ENCODE measurements at places on chromosomes 5 and 9.

DNA sequence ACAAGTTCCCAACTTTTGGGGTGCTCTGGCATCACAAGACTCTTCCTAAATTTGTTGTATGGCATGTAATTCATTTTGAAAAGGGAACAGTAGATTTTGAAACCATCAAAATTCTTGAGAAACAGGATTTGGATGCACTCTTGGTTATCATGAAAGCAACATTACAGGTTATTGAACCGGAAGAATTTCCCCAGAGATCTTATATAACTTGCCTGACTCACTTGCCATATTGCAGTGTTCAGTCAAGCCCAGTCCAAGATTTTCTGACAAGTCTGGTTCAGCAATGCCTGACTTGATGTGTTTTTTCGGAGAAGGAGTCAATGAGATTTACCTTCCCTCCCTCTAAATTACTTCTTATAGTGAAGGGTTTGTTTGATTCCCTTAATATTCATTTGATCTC is 32.0 kb downstream of the SMIM15 start:
- DNase-seq, result no peak

- DNase-seq, result no peak
Observed at GRCh38 chr5:131281133-131281867, 17.4 kb downstream of the CDC42SE2 start.

- no peak for DNase-seq
Observed at GRCh38 chr9:16601991-16602390, 268.5 kb downstream of the BNC2 start.

- DNase-seq, result peak; percentile 45
Observed at GRCh38 chr5:153520137-153520536, 29.7 kb downstream of the GRIA1 start.

DNA sequence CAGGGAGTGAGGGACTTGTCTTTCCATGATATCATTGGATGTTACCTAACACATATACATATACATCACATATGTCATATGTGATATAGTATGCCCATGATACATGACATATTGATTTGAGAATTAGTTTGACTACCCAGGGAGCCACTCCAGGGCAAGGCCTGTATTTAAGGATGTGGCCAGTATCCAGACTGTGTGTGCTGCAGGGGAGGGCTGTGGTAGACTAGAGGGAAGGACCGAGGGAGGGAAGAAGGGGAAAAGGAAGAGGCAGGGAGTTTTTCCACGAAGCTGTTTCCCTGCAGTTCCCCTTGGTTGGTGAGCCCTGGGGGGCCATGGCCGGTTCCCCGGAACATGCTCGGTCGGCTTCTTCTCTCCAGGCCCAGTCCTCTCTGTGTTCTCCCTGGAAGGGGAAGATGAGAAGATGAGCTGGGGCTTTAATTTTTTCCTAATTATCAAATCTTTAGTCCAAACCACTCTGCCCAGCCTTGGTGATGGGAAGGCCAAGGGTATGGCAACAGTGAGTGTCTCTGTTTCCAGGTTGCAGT is 48.7 kb downstream of the NSUN2 start:
- no peak for DNase-seq

GRCh38 chr5:71481441-71481840 is 26.0 kb downstream of the BDP1 start:
- no peak for DNase-seq

GRCh38 chr9:84751921-84752320 is 82.4 kb downstream of the NTRK2 start:
- no peak for DNase-seq

DNA sequence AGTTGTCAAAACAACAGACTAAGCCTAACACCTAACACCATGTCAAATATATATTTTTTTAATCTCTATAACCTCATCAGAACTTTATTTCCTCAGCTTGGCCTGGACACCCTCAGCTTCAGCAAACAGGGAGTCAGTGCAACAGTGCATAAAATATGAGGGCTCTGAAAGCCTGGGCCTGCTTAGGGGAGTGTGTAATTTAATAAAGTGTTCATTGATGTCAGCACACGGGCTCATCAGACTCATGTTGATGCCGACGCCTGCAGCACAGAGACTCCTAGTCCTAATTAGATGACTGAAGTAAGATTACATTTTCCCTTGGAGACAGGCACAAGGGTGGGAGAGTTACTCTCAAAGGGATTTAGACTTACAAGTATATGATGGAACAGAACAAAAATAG is 37.8 kb downstream of the CDH10 start:
- peak; percentile 76 for DNase-seq

GRCh38 chr5:55027595-55027994 is 3.5 kb downstream of the GZMK start:
- DNase-seq, result no peak

DNA sequence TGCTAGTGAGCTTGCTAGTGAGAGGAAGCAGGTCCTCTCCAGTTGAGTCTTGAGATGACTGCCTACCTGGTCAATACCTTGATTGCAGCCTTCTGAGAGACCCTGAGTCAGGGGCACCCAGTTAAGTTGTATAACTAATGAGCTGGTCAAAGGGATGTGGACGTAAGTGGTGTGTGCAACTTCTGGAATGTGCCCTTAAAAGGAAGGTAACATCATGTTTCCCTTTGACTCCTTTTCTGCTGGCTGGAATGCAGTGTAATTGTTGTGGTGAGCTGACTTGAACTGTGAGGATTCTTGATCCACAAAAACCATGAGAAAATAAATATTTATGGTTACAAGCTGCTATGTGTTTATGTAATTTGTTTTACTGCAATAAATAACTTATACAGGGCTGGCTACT is 2.4 kb upstream of the SNX2 start:
- DNase-seq, result no peak

DNA sequence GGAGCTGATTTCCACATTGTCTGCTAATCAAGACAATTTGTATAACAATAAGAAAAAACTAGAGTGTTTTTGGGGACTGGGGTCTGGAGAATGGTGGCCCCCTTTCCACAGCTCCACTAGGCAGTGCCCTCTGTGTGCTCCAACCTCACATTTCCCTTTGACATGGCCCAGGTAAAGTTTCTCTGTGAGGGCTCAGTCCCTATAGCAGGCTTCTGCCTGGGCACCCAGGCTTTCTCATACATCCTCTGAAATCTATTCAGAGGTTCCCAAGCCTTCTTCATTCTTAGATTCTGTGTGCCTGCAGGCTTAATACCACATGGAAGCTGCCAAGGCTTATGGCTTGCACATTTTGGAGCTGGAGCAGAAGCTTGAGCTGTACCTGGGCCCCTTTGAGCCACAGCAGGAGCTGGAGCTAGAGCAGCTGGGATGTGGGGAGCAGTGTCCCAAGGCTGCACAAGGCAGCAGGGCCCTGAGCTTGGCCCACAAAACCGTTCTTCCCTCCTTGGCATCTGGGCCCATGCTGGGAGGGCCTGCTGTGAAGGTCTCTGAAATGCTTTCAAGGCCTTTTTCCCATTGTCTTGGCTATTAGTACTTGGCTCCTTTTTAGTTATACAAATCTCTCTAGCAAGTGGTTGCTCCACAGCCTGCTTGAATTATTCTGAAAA is 49.1 kb upstream of the VPS13A start:
- DNase-seq, result no peak

GRCh38 chr9:23232831-23233230 is 593.2 kb downstream of the ELAVL2 start:
- no peak for DNase-seq

DNA sequence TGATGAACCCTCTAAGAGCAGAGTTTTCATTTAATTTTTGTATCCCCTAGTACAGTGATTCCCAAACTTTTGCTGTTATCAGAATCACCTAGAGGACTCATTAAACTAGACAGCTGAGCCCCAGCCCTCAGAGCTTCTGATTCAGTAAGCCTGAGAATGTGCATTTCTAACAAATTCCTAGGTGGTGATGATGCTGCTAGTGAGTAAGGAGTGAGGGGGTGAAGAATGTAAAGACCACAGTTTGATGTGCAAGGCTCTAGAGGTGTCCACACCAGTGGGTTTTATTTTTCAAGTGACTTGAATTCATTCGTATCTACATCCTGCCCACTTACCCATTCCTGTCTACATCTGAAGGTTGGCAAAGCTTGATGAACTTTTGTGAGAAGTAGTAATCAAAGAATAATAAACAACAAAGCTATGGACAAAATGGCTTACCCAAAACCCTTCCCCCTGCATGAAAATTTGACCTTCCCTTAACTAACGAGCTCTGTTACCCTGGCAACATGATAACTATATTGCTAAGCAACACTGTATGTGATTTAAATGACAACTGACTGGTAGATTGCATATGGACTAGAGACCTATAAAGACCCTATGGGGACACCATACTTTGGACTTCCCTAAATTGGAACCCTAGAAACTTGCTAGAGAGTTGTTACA is 35.2 kb downstream of the DTWD2 start:
- no peak for DNase-seq

DNA sequence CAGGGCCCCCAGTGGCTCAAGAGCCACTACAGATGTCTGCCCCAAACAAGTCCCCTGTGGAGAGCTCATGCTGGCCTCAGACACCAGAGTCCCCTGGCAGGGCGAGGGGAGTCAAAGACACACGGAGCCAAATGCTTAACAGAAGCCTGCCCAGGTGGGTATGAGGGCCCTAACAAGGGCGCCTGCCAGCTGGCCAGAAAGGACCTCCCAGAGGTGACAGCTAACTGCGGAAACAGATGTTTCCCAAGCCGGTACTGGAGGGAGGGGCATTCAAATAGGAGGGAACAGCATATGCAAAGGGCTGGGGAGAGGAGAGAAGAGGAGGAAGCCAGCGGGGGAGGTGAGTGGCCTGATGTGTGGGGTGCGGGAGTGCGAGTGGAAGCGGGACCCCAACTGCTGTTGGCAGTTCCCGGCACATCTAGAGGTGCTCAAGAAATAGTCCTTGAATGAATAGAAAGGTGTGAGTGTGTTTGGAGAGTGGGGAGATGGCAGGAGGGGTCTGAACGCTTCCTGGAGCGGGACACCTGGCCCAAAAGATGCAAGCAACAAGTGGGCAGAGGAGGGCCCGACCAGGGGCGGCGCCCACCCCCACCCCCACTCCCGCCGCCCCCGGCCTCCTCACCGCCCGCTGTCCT is 824 bp downstream of the MXD3 start:
- DNase-seq, result no peak

GRCh38 chr5:88895681-88896501 is 12.9 kb upstream of the MEF2C start:
- DNase-seq, result no peak

- DNase-seq, result no peak
Observed at GRCh38 chr5:56433039-56433617, 200.0 kb upstream of the ANKRD55 start.

- no peak for DNase-seq
Observed at GRCh38 chr5:141003031-141003430, 36.8 kb downstream of the PCDHAC2 start.

- DNase-seq, result no peak
Observed at GRCh38 chr5:173311818-173312585, 16.2 kb downstream of the STC2 start.

DNA sequence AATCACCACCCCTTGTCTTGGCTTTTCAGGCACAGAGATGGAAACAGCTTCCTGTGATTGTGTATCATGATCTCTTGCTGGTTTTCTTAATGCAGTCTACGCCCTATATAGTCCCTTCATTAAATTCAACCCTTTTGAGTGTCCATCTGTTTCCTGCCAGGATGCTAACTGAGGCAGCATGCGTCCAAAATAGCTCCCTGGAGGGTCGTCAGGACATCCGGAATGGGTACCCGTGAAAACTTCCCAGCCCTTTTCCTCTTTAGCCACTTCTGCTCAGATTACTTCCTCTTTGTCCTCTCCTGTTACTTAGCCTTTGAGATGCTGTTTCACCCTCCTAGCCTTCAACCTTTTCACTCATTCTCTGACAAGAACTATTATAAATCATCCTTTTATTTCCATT is 79.8 kb upstream of the KLF9 start:
- DNase-seq, result no peak

GRCh38 chr5:167814828-167815227 is 476.6 kb upstream of the WWC1 start:
- no peak for DNase-seq

DNA sequence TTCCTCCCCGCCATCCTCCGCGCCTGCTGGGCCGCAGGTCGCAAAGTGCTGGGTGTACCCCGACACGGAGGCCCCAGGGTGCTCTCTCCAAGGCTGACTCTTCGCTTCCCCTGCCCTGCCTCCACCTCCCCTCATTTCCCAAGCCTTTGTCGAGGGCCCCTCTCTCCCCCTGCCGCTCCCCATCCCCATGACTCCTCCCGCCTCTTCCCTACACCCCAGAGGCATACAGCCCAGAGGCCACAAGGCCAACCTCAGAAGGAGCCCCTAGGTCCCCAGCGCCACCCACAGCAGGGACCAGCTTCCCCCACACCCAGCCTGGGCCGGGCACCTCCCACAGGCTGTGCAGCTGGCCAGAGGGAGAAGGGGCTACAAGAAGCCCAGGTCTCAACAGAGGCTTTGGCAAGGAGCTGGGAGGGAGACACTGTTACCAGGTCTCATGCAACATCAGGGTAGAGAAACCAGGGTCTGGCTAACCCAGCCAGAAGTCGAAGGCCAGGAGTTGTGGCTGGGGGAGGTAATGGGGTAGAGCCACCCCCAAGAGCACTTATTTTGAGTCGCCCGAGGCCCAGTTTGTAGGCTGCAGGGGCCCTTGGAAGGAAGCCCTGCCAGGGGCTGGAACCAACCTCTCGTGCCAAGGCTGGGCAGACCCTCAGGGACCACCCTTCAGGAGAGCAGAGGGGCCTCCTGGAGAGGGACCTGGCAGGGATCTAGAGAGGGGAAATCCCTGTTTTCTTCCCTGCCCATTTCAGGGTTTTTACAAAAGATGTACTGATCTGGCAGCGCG is 24.5 kb upstream of the SARDH start:
- no peak for DNase-seq

DNA sequence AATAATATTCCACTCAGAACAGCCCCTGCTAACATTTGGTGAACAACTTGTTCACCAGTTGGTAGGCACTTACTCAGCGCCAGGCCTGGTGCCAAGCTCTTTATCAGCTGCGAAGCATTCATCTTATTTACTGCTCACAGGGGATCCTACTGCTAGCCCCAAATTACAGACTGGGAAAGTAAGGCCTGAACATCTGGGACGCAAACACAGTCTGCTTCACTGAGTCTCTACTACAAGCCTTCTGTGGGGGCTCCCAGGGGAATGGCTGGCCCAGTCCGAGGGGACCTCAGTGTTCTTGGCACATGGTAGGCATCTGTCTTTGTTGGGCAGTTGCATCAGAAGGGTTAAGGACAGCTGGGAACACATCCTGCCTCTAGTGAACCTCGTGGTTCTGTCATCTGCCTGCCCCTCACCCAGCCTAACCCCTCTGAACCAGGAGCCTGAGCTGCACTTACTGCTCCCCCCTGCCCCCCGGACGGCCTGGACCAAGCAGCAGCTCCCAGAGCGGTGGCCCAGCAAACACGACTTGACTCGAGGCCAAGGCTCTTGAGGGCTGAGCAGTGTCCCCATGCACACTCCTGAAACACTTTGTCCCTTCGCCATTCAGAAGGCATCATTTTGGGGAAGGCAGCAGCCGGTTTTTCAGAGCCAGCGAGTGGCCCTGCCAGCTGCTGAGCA is at the start of gene PHYHD1:
Gene PHYHD1, plus strand, starts transcription at position 602 of the 678 bp plus-strand sequence. CDS start 1,342 bp downstream, outside the sequence.
- DNase-seq, result no peak

- no peak for DNase-seq
Observed at GRCh38 chr9:90514877-90515276, 127.7 kb downstream of the DIRAS2 start.

GRCh38 chr9:38384990-38385848 is 7.3 kb upstream of the ALDH1B1 start:
- no peak for DNase-seq

- peak; percentile 60 for DNase-seq
Observed at GRCh38 chr5:171861381-171861780, 75.8 kb downstream of the SMIM23 start.

- no peak for DNase-seq
Observed at GRCh38 chr9:83340451-83340850, 197.8 kb downstream of the FRMD3 start.

Data from brain (organoid and tissue), 16 donors.